Stimulated activated CD8-positive, alpha-beta memory T cell treated with anti-CD3 and anti-CD28 coated beads, Interleukin-2, amount 100 ng/mL, for 1 hour (primary cell): ENCODE measurements at places on chromosomes 5 and 9.

- no peak for DNase-seq
Measured at GRCh38 chr5:157912621-157913325, 53.8 kb upstream of the CLINT1 start.

DNA sequence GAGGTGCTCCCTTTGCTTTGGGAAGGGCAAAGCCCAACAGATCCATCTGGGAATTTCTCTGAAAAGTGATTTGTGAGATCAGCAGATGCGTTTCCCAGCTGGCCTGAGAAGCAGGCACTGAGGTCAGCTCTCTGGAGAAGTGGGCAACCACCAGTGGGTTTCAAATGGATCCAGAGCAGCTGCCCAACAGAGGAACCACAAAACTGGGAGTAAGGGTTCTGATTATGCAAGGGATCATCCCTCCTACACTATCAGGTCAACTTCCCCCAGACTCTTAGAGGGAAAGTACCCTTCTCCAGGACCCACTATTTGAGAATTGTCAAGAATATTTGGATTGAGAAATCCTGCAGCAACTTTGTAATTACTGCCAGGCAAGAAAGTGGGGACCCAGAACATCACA is 21.7 kb downstream of the CCL28 start:
- DNase-seq = no peak

DNA sequence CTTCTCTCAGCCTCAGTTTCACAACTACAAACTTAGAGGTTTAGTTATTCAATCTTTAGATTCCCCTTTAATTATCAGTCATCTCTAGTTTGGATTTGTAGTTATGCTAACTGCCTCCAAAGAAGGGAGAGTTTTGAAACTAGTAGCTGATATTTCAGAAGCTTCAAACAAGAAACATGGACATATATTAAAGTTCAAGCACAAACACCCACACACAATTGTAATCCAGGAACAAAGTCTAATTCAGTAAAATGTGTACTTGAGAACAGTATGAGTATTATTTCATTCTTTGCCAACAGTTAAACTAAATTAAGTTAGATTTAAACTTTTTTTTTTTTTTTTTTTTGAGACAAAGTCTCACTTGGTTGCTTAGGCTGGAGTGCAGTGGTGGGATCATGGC is 71.2 kb upstream of the ABCA1 start:
- no peak for DNase-seq

- DNase-seq = no peak
Measured at GRCh38 chr9:138080979-138081378, 203.4 kb downstream of the CACNA1B start.

GRCh38 chr5:135179308-135179980 is 145.4 kb upstream of the PITX1 start:
- no peak for DNase-seq

- no peak for DNase-seq
Measured at GRCh38 chr9:36946653-36947052, 87.4 kb downstream of the PAX5 start.

- no peak for DNase-seq
Measured at GRCh38 chr9:88782931-88783710, 208.1 kb upstream of the S1PR3 start.

- no peak for DNase-seq
Measured at GRCh38 chr5:9358961-9359685, 186.8 kb downstream of the SEMA5A start.

DNA sequence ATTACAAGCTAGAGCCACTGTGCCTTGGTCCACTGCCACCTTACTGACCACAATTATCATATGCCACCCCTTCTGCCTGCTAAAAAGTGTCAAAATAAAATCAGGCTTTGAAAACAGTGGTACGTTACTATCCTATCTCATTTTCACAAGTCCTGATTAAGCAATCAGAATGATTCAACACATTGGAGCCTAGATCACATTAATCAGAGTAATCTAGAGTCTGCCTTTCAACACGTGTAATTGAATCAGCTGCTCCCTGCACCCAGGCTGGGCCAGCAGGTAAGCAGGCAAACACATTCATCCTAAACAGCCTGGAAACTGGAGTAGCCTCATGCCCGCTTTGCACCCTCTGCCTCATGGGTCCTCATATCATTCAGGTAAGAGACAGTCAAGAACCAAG is 186.2 kb downstream of the DCP2 start:
- DNase-seq = no peak

DNA sequence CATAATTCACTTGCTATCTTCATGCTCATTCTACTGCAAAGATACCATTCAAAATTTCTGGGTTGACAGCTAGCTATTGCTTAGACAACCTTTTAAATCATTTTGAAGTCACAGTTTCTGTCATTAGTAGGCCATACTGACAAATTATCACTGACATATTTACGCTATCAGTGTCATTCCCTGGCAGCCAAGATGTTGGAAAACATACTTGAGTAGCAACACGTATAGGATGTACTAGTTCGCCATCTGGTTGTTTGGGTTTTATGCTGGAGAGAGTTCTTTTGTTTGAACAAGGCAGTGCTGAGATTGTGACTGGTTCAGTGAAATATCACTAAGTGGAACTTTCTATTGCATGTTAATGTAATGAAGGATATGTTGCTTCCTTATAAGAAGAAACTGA is 621.9 kb downstream of the DTWD2 start:
- no peak for DNase-seq

GRCh38 chr5:119304439-119305211 is 51.2 kb upstream of the TNFAIP8 start:
- DNase-seq = no peak

DNA sequence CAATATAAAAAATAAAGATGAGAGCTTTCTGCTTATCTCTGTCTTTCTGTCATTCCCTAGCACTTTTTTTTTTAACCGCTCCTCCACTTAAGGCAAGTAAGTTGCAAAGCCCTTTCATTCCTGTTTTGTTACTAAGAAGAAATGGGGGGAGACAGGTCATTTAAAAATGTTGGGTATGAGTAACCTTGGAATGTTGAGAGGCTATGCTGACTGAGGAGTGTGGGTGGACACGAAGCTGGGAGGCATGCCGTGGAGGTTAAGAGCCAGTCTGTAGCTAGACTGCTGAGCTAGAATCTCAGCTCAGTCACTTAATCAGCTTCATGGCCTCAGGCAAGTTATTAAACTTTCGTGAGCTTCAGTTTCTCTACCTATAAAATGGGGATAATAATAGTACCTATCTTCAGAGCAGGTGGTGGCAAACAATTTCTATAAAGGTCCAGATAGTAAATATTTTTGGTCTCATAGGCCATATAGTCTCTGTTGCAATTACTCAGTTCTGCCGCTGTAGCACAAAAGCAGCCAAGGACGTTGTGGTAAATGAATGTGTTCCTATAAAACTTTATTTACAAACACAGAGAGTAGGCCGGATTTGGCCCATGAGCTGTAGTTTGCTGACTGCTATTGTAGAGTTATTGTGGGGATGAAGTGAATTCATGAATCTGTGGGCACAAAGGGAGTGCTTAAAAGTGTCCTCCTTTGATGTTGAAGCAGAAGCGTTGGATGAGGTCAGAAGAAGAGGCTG is 220.0 kb downstream of the GABBR2 start:
- DNase-seq = no peak

DNA sequence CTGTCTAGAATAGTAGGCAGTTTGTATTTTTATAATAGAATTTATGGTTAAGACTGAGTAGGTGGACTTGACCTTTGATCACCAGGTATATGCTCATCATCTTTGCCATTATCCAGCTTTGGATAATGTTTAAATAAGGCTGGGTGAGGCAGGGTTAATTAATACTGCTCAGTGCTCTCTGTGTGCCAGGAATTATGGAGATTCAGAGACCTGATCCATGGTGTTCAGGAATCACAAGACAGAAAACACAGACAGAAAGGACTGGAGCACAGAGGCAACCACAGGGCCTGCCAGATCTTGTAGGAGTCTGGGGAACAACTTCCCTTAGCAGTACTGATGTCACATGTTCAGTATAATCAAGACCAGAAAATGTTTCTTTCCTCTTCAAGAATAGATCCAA is 186.3 kb upstream of the ADCY2 start:
- DNase-seq = no peak

- no peak for DNase-seq
Measured at GRCh38 chr5:156527611-156528010, 200.6 kb downstream of the SGCD start.

DNA sequence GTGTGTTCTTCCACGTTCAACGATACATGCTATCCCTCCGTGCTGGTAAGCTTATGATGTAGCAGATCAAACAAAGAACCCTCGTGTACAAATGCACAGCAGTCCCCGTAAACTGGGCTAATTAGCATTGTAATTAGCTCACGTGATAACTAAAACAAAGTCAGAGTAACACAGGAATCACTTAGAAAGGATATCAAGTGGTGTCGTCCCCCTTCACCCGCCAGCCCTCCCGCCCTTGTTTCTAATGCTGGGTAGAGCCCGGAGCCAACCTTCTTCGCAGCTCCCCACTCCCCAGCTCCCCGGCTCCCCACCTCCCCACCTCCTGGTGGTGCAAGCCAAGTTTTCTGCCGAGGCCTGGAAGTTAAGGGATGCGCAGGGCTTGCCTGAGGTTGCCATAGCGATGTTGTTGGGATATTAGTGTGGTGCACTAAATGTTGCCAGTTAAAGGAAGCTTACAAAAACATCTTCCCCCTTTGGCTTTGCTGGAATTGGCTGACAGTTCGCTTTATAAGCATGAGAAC is 357.9 kb upstream of the CCNH start:
- no peak for DNase-seq

- no peak for DNase-seq
Measured at GRCh38 chr5:175658299-175659145, 651 bp downstream of the HRH2 start.

- no peak for DNase-seq
Measured at GRCh38 chr5:159294921-159295320, 31.8 kb downstream of the UBLCP1 start.

GRCh38 chr9:38641985-38642864 is 21.8 kb upstream of the ANKRD18A start:
- DNase-seq = no peak

- DNase-seq = no peak
Measured at GRCh38 chr9:70040376-70040903, 3.2 kb upstream of the MAMDC2 start.

DNA sequence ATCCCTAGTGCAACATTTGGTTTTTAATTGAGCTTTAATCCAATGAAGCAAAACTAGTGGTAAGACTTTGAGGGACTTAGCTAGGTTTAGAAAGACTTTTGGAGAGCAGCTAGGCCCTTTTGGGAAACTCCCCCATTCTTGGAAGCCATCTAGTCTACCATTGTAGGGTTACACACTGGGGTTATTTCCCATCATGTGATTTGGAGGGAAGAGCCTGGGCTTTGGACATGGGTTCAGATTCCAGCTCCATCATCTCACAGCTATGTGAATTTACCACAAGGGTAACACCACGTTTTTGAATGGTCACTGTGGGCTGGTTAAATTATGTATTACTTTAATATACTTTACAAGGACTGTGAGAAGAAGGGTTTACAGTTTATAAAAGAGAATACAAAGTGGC is 18.3 kb upstream of the TNFSF15 start:
- no peak for DNase-seq

GRCh38 chr9:4680750-4681149 is 1.4 kb downstream of the CDC37L1 start:
- no peak for DNase-seq

GRCh38 chr5:104733063-104733669 is 1170.6 kb upstream of the NUDT12 start:
- no peak for DNase-seq

- no peak for DNase-seq
Measured at GRCh38 chr5:134446938-134447337, 35.3 kb upstream of the CDKN2AIPNL start.

GRCh38 chr5:152953788-152954483 is 536.5 kb upstream of the GRIA1 start:
- DNase-seq = no peak

DNA sequence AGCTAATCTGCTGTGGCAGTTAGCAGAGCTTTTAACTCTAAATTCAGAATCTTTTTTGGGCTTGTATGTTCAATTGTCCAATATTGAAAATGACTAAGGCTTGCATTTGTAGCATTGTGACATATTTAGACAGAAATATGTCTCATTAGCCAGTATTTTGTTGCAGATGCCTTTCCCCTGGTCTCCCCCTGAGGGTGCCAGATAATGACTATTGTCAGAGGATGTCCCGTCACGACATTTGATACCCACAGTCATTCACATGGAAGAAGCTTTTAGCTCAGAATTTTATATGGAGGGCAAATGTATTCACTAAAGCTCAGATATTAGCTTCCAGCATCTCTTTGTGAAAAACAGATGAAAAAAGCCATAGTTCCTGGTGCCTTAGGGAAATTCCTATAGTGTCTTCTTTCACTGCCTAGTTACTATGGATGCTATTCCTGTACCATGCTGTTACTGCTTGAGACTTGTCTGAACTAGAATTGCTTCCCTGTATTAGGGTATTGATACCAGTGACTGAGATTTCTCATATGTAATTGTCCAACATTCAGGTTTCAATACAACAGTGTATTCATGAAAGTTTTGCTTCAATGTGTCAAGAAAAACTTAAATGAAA is 96.2 kb downstream of the CCDC192 start:
- no peak for DNase-seq

GRCh38 chr5:148931453-148932057 is 105.1 kb downstream of the ADRB2 start:
- no peak for DNase-seq
